ENCODE measurements at places on chromosomes 4 and X.

GRCh38 chr4:128721896-128722295, 87.6 kb upstream of the JADE1 start:
- DNase-seq: no peak

DNA sequence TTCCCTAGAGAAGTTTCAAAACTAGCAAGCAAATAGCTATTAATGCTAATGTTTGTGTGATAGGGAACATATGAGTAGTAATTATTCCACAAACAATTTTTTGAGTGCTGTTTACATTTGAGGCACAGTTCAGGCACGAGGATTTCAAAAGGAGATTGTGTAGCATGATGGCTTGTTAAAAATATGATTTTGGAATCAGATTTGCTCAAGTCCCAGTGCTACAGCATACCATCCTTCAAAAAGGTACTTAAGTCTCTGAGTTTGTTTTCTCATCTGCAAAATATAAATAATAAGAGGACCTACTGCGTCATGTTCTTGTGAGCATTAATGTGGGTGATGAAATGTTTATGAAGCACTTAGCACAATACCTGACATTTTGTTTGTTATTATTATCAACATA, 11.3 kb downstream of the TLR8 start:
- no peak for DNase-seq

- DNase-seq: no peak
Measured at GRCh38 chr4:162116095-162116779, 47.6 kb downstream of the FSTL5 start.

- DNase-seq: no peak
Measured at GRCh38 chr4:125370478-125370877, 55.7 kb downstream of the FAT4 start.

- no peak for DNase-seq
Measured at GRCh38 chr4:28890949-28891775, 1829.0 kb upstream of the PCDH7 start.

- no peak for DNase-seq
Measured at GRCh38 chr4:105139646-105140045, 7.0 kb upstream of the TET2 start.

DNA sequence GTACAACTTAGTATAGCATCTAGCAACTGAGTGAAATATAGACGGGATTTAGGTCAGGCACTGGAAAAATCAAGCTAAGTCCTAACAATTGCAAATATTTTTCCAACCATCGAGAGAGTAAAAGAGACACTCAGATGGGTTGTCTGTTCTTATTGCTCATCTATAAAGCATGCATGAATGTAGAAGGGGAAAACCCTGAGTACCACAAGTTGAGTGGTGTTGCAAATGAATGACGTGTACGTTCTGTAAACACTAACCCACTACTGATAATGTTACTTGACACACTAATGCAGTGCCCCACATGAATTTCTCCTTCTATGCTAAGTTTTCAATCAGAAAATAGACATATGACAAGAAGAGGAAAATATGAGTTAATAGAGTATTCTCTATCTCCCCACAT, 211.2 kb downstream of the COX18 start:
- DNase-seq: no peak

- no peak for DNase-seq
Measured at GRCh38 chrX:14922437-14922836, 49.2 kb downstream of the MOSPD2 start.

- peak; percentile 21 for DNase-seq
Measured at GRCh38 chrX:149950681-149951080, 12.4 kb upstream of the EOLA2 start.

DNA sequence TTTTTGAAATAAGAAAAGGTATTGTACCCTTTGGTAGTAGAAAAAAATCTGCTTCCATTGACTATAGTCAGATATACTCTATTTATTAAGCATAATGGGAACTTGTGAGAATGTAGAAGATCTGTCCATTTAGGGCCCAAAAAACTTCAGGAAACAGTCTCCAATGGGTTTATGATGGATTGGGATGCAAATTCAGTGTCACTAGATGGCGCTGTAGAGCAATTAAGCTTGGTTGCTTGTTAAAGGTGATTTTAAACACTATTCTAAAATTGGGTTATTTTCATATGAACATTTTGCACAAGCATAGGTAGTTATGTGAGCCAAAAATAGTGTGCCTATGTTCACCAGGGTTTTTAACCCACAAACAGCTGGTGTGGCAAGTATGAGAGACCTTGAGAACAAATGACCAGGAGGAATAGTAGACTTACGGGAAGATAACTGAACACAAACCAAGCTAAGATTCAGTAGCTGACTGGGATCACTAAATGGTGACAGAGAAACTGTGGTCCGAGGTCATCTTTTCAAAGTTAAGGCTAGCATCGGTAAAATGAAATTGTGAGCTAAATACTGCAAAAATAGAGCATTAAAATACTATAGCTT, 80.3 kb upstream of the LSM6 start:
- peak; percentile 7 for DNase-seq

DNA sequence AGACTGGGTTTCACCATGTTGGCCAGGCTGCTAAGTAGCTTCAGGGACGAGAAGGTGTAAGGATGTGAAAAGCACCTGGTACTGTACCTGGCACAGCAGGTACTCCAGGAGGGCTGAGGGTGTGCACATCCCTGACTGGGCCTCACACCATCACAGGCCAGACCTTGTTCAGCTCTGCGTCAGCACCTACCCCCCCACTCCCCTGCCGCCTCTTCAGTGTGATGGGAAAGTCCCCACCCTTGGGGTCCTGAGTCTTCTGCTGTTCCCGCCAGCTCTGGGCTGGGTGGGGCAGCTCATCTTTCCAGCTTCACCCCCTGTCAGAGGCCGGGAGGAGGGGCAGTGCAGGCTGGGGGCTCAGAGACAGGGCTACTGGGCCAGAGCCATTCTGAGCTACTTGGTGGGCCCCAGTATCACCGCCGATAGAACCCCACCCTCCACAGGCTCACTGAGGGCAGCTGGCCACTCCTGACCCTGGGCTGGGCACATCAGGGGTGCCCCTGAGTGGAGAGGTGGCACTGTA, 6.7 kb upstream of the SH3BP2 start:
- no peak for DNase-seq

DNA sequence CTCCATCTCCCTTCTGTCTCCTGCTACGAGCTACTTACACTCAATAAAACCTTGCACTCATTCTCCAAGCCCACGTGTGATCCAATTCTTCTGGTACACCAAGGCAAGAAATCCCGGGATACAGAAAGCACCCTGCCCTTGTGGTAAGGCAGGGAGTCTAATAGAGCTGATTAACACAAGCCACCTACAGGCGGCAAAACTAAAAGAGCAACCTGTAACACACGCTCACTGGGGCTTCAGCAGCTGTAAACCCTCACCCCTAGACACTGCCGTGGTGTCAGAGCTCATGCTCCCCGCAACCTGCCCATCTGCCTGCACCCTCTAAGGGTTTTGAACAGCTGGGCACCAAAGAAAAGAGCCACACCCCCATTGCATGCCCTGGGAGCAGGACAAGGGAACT, 755.4 kb upstream of the HTR2C start:
- no peak for DNase-seq

DNA sequence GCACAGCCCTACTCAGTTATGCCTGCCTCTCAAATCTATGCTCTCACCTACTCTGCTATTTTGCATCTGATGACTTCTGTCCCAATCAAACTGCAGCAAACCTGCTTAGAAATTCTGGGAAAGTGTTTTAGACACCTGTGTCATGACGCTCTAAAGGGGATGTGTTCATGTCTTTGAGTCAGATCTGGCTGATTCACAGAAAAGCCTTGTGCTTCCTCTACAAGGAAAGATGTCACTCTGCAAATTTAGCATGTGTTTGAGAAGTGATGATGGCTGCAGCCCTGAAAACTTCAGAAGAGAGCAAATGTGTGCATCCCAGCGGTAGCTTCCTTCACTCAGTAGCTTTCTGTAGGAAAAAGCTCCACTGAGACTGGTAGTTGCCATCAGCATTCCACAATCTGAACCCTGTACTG, 235.4 kb downstream of the MGST2 start:
- no peak for DNase-seq

DNA sequence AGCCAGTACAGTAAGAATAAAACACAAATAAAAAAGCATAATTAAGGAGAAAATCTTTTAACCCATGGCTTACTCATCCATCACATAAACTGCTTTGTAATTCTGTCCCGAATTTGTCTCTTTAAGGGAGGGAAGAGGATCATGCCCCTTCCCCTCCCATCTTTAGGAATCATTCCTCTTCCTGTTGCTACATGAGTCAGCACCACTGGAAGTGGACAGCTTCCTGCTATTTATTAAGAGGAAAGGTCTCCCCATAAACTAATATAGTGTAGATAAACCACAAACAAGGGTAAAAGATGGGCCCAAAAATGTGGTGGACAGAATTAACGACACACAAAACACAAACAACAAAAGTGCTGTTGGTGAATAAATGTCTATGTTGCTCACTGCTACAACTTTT, 75.8 kb downstream of the PPP3CA start:
- no peak for DNase-seq

- no peak for DNase-seq
Measured at GRCh38 chrX:126237524-126237923, 71.4 kb upstream of the DCAF12L2 start.

DNA sequence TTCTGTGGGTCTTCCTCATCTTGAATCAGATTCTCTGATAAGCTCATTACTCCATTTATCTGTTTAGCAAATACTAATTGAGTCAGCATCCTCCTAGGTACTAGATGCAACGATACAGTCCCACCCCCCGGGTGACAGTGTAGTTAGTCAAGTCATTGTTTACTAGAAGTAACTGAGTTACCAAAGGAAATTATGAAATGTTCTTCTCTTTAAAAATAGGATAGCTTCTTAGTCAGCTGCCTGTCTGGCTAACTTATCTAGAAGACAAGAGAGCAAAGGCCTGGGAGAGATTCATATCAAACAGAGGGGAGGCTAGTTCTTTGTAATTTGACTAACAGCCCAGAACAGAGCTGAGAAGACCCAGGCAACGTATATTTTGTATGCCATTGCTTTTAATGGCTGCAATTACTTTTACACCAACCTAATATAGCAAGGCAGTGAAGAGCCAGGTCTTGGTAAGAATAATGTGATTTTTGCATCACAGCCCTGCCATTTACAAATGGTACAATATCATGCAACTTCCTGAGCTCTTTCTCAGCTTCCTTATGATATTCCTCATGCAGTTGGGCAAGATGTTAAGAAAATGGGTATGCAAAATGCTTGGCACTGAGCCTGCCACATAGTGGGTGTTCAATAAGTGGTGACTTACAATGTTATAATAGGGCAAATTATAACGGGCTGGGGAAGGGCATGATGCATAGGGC, 149.9 kb downstream of the CHIC2 start:
- DNase-seq: no peak

GRCh38 chr4:98480535-98480934, 177.9 kb downstream of the TSPAN5 start:
- no peak for DNase-seq

Measured in SW480 (cell line).